ENCODE measurements at places on chromosomes 13 and 19.
A peak's percentile ranks its signal among the peaks of the same experiment; 100 is the strongest.

GRCh38 chr19:7109678-7110289 lies 40.3 kb downstream of the ZNF557 start:
- no peaks in the 10 kb centered on the region for H3K36me3 ChIP-seq
- H3K27me3 ChIP-seq, result no peaks in the 10 kb centered on the region
- peaks cover 4% of the 10 kb centered on the region for H3K4me1 ChIP-seq
- no peak overlapping the region for H3K4me3 ChIP-seq
- H3K27ac ChIP-seq, result no peak overlapping the region

- no peaks in the 10 kb centered on the region for H3K4me1 ChIP-seq
- DNase-seq, result no peak
- no peak overlapping the region for H3K27ac ChIP-seq
- H3K27me3 ChIP-seq, result no peaks in the 10 kb centered on the region
- H3K4me3 ChIP-seq, result no peak overlapping the region
Observed at GRCh38 chr13:85333506-85334020, 465.7 kb downstream of the SLITRK6 start.

DNA sequence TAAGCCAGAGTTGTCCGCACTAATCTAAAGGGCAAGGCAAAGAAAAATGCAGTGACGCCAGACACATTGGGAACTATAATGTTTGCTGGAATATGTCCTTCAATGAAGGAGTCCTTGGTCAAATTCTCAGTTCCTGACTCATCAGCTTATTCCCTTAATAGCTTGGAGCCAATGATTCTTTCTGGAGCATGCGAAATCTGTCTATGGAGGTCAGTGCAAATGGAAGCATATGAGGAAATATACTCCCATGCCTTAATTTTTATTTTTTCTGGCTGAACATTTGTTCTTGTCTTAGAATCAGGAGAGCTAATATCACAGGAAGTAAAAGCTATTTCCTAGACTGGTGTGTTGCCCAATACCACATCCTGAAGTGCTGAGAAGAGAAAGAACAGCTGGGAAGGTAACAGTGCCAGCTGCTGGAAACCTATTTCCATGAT lies 289.8 kb upstream of the SPRY2 start:
- DNase-seq, result peak; percentile 45
- no peaks in the 10 kb centered on the region for H3K27me3 ChIP-seq
- no peak overlapping the region for H3K27ac ChIP-seq
- H3K36me3 ChIP-seq, result no peaks in the 10 kb centered on the region
- no peak overlapping the region for H3K4me3 ChIP-seq
- peaks cover 9% of the 10 kb centered on the region for H3K4me1 ChIP-seq

DNA sequence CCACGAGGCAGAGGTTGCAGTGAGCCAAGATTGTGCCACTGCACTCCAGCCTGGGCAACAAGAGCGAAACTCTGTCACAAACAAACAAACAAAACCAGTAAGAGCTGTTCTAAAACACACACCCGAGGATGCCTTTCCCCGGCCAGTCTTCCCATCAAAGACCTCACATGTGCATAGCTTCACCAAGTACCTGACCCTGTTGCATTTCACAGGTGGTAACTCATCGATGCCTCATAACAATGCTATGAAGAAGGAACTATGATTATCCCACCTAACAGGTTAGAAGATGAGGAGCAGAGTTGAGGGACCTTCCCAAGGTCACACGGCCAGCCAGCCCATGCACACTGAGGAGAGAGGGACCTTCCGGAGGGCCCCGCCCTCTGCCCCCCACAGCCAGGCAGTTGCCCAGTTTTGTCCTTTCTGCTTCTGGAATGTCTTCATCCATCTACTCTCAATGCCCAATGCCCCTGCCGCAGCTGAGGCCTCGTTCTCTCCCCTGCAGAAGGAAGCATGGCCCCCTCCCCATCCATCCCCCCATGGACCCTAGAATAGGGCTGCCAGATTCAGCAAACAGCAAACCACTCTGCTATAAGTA lies 16.8 kb upstream of the LENG8 start:
- peaks cover 22% of the 10 kb centered on the region for H3K27me3 ChIP-seq
- H3K4me1 ChIP-seq, result peaks cover 20% of the 10 kb centered on the region
- DNase-seq, result no peak
- no peak overlapping the region for H3K27ac ChIP-seq
- no peak overlapping the region for H3K4me3 ChIP-seq

- H3K4me1 ChIP-seq, result no peaks in the 10 kb centered on the region
- H3K4me3 ChIP-seq, result no peak overlapping the region
- no peak overlapping the region for H3K27ac ChIP-seq
- peaks cover 4% of the 10 kb centered on the region for H3K27me3 ChIP-seq
- no peak for DNase-seq
Observed at GRCh38 chr13:52925251-52925650, 76.8 kb upstream of the PCDH8 start.

GRCh38 chr13:101623470-101624209 lies 171.2 kb downstream of the ITGBL1 start:
- H3K27me3 ChIP-seq, result no peaks in the 10 kb centered on the region
- DNase-seq, result no peak
- no peak overlapping the region for H3K27ac ChIP-seq

DNA sequence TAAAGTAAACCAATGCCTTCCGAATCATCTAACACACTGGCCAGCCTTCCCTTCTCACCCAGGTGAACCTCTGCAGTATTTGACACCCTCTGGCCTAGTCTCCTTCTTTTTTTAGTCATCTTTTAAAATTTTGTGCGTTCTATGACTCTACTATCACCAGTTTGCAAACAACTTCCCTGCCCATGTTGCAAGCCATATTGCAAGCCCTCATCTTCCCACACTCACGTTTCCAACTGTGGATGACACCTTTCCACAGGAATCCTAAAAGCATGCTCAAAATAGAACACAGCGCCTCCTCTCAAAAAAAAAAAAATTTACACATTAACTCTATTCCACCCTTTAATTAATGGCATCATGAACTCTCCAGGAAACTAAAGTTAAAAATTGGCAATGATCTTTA lies 440.1 kb downstream of the EFNB2 start:
- H3K4me3 ChIP-seq, result no peak overlapping the region
- no peak overlapping the region for H3K27ac ChIP-seq
- H3K36me3 ChIP-seq, result no peaks in the 10 kb centered on the region
- H3K27me3 ChIP-seq, result no peaks in the 10 kb centered on the region
- no peaks in the 10 kb centered on the region for H3K4me1 ChIP-seq

DNA sequence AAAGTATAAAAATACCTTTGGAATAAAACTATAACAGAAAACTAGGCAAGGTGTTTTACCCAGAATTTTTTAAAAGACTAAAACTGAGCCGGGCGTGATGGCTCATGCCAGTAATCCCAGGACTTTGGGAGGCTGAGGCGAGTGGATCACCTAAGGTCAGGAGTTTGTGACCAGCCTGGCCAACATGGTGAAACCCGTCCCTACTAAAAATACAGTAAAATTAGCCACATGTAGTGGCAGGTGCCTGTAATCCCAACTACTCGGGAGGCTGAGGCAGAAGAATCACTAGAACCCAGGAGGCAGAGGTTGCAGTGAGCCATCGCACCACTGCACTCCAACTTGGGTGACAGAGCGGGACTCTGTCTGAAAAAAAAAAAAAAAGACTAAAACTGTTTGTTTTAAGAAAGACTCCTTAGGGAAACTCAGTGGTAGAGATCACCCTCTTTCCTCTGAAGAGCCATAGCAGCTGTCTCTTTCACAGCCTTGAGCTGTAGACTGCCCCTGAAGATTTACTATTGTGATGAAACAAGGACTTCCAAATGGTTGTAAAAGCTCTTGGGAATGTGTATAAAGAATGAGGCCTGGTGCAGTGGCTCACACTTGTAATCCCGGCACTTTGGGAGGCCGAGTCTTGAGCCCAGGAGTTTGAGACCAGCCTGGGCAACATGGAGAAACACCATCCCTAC lies 14.7 kb upstream of the KCTD4 start:
- no peaks in the 10 kb centered on the region for H3K27me3 ChIP-seq
- no peak overlapping the region for H3K27ac ChIP-seq
- H3K36me3 ChIP-seq, result peaks cover 4% of the 10 kb centered on the region
- H3K4me1 ChIP-seq, result no peaks in the 10 kb centered on the region
- H3K4me3 ChIP-seq, result no peak overlapping the region

DNA sequence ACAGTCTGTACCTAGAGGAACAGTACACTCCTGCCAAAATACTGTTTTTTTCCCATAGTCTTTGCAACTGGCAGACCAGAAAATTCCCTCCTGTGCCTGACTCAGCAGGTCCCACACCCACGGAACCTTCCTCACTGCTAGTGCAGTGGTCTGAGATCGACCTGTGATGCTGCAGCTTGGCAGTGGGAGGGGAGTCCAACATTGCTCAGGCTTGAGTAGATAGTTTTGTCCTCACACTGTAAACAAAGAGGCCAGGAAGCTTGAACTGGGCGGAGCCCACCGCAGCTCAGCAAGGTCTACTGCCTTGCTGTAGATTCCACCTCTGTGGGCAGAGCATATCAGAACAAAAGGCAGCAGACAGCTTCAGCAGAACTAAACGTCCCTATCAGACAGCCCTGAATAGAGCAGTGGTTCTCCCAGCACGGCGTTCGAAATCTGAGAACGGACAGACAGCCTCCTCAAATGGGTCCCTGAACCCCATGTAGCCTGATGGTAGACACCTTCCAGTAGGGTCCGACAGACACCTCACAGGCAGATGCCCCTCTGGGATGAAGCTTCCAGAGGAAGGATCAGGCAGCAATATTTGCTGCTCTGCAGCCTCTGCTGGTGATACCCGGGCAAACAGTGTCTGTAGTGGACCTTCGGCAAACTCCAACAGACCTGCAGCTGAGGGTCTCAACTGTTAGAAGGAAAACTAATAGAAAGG lies 92.7 kb downstream of the SUCLA2 start:
- no peaks in the 10 kb centered on the region for H3K4me1 ChIP-seq
- H3K4me3 ChIP-seq, result no peak overlapping the region
- no peak overlapping the region for H3K27ac ChIP-seq
- DNase-seq, result no peak
- no peaks in the 10 kb centered on the region for H3K36me3 ChIP-seq
- no peaks in the 10 kb centered on the region for H3K27me3 ChIP-seq

DNA sequence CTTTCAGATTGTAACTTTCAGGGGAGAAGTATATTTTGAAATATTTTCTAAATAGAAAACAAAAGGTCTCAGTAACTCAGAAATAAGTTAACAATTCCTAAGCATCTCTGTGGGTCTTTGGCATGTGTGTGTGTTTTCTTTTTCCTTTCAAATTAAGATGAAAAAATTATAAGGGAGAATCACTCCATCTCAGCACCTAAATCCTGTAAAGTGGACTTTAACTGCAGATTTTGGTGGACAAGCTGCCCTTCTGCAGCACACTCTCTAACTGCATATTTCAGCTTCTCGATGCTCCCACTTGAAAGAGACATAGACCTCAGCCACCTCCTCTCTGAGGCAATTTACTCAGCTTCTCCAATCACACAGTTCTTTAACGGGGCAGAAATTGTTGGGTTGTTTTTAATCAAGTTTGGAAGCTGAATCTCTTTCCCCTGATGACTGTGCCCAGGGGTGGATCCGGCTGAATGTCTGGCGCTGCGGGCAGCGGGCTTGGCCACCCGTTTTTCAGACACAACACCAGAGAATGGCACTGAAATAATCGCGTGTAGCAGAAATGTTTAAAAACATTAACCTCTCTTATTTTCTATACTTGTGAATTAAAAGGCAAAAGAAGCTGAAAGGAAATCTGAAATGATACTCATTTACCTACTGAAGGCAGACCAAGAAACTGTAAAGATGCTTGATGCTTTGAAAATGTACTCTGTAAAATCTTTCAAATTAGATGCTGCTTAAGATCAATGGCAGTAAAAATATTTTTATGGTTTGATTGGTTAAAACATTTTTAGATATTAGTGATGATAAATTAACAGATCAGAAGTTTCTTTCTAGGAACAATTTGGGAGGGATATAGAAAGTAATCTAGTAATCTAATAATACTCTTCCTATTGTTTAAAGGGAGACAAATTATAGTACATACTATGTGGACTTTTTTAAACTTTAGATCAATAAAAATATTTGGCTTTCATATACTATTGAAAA lies 12.4 kb downstream of the ZIC2 start:
- no peak for DNase-seq
- H3K4me1 ChIP-seq, result no peaks in the 10 kb centered on the region
- H3K36me3 ChIP-seq, result no peaks in the 10 kb centered on the region
- H3K27ac ChIP-seq, result no peak overlapping the region

GRCh38 chr13:65011378-65011777 lies 2218.8 kb downstream of the PCDH9 start:
- H3K4me3 ChIP-seq, result no peak overlapping the region
- no peaks in the 10 kb centered on the region for H3K27me3 ChIP-seq
- H3K27ac ChIP-seq, result no peak overlapping the region
- DNase-seq, result no peak
- no peaks in the 10 kb centered on the region for H3K36me3 ChIP-seq

- no peaks in the 10 kb centered on the region for H3K4me1 ChIP-seq
- H3K27ac ChIP-seq, result no peak overlapping the region
- H3K27me3 ChIP-seq, result peaks cover 9% of the 10 kb centered on the region
- no peaks in the 10 kb centered on the region for H3K36me3 ChIP-seq
- no peak for DNase-seq
Observed at GRCh38 chr19:15223649-15224361, 8.4 kb downstream of the EPHX3 start.

DNA sequence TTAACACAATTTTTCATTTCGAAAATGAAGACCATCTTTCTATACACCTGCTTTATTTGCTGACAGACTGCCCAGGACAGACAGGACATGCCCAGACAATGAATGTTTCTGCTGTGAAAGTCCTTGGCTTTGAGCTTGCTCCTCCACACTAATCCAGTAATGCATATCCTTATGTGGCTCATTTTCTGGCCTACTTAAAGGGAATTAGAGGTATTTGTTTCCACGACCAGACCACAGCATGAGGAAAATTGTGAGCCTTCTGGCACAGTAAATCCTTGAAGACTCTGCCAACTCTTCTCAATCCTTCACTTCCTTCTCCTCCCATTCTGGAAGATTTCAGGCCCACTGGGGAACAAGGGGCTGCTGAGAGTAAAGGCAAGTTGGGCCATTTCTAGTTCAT lies 25.7 kb downstream of the CCDC70 start:
- H3K36me3 ChIP-seq, result no peaks in the 10 kb centered on the region
- H3K4me1 ChIP-seq, result no peaks in the 10 kb centered on the region
- no peak for DNase-seq
- no peaks in the 10 kb centered on the region for H3K27me3 ChIP-seq
- H3K4me3 ChIP-seq, result no peak overlapping the region

GRCh38 chr13:53201454-53202225 lies 173.0 kb downstream of the OLFM4 start:
- peaks cover 12% of the 10 kb centered on the region for H3K27me3 ChIP-seq
- no peak overlapping the region for H3K27ac ChIP-seq
- H3K4me3 ChIP-seq, result no peak overlapping the region
- no peaks in the 10 kb centered on the region for H3K36me3 ChIP-seq

- H3K36me3 ChIP-seq, result no peaks in the 10 kb centered on the region
- peak; percentile 28 for DNase-seq
- H3K27me3 ChIP-seq, result no peaks in the 10 kb centered on the region
- peak overlapping the region; percentile 97 for H3K4me3 ChIP-seq
Observed at GRCh38 chr13:48235341-48236135, 2.5 kb downstream of the ITM2B start.

DNA sequence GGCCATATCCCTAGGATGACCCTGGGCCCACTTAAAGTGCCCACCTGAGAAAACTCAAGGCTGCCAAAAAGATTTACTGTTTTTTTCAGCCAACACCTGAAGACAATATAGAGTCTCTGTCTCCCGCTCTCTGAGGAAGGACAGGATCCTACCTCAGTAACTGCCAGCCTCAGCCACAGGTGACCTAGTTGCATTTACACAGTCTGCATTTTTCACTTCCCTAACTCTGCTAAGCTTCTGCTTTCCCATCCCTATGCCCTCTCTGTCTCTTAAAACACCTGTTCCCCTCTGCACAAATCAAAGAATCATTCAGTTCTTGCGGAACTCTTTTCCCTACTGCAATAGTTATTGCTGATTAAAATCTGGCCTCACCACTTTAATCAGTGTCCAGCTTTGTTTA lies 609.5 kb downstream of the UQCRFS1 start:
- no peaks in the 10 kb centered on the region for H3K4me1 ChIP-seq
- no peak overlapping the region for H3K4me3 ChIP-seq
- DNase-seq, result no peak
- H3K36me3 ChIP-seq, result no peaks in the 10 kb centered on the region

All from common myeloid progenitor, CD34-positive (primary cell).